ENCODE measurements at places on chromosomes 12 and 14.

GRCh38 chr14:89444044-89444443 is 27.0 kb upstream of the FOXN3 start:
- no peak for DNase-seq

DNA sequence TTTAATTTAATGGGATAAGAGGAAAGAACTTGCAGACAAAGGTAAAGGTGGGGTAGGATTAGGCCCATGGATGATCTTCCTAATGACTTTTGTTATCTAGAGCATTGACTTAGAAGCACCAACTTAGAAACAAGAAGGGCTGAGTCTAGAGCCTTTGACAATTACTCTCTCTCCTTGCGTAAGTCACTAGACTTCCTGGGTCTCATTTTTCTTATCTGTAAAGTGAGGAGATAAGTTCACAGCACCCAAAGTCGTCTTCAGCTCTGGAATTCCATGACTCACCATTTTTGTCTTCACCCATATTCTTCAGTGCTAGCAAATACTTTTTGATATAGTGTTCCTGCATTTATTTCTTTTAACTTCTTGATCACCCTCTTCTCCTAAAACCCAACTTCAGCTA is 75.7 kb downstream of the SSPN start:
- no peak for DNase-seq

DNA sequence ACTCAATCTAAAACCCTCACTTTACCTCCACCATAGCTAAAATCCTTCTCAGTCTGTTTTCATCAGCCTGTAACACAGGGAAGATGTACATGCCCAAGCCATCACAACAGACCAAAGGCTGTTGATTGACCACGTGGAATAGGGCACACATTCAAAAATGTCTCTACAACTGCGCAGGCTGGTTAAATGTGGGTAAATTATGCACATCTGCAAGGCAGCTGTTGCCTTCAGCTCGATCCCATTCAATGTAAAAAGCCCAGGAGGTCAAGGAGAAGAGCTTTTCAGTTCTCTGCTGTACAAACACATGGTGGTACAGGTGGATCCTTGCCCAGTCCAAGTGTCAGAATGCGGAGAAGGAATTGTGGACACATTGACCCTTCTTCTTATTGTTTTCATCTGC is 354.0 kb downstream of the FLRT2 start:
- DNase-seq = no peak

- no peak for DNase-seq
These were observed 20.9 kb upstream of the ATP5MC2 start for GRCh38 chr12:53696655-53697331.

GRCh38 chr14:104893435-104894207 is 28.6 kb downstream of the CEP170B start:
- DNase-seq = no peak

DNA sequence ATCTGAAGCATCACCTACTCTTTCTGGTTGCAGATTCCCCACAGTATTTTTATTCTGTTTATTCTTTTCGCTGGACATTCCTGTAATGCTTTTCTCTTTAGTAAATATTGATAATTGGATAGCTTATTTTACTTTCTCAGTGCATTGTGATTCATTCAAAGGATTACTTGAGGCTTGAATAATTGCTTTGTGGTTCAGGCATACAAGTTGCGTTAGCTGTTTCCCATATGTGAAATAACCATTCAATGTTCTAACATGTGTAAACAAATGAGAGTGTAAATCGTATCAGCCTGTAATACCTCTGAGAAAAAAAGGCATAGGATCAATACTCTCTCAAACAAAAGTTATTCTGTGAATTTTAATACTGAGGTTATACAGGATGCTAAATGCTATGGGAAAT is 1004.2 kb upstream of the SEL1L start:
- DNase-seq = no peak

- no peak for DNase-seq
These were observed 293.9 kb downstream of the FBXL14 start for GRCh38 chr12:1300460-1300859.

GRCh38 chr14:74886001-74886400 is 4.3 kb downstream of the DLST start:
- no peak for DNase-seq

Measured in activated gamma-delta T cell (primary cell).